Posterior cingulate gyrus (tissue), 11 donors: ENCODE measurements at places on chromosomes 2 and 18.
A peak's percentile ranks its signal among the peaks of the same experiment; 100 is the strongest.

GRCh38 chr2:200679535-200679934 lies 93.7 kb downstream of the AOX1 start:
- DNase-seq = no peak

DNA sequence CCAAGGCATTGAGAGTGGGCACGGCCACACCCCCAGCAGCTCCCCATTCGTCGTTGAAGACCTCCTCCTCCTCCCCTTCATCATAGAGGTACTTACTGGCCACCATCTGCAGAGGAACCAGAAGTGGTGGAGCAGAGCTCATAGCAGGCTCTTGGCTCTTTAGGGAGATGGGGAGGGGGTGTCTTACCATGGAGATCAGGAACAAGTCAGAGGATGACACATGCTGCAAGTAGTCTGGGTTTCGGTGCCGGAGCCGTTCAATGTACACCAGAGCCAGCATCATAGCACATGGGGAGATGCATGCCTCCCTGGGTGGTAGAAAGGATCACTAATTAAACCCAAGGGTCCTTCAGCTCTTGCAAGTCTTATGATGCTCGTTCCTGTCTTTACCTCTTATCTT lies 1.9 kb downstream of the CNPPD1 start:
- peak; percentile 48 for DNase-seq

DNA sequence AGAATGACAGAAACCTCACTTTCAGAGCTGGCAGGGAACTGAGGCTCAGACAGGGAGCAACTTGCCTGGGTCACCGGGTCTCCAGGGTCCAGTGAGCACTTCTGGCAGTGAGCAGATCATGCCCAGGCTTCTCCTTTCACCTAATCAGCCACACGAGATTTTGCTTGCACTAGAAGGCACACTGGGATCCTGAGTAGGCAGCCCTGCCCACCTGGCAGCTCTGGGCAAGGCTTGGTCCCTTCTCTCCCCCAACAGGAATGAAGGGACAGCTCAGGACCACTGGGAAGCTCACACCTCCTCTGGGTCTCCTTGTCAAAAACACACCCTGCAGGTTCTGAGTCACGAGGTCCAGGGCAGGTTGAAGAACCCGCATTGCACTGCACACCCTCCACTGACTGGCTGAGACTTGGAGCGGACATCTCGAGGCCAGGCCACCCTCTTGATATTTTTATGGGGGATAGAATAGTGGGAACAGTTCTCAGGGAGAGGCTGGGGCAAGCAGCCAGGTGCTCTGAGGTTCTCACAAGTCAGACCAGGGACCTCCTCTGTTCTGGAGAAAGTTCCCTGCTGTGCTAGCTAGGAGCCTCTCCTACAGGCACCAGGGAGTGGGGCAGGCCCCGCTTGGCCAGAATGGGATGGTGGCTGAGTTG lies 5.7 kb downstream of the MAL start:
- DNase-seq = no peak

- no peak for DNase-seq
Measured at GRCh38 chr2:62415019-62415431, 91.0 kb downstream of the TMEM17 start.

DNA sequence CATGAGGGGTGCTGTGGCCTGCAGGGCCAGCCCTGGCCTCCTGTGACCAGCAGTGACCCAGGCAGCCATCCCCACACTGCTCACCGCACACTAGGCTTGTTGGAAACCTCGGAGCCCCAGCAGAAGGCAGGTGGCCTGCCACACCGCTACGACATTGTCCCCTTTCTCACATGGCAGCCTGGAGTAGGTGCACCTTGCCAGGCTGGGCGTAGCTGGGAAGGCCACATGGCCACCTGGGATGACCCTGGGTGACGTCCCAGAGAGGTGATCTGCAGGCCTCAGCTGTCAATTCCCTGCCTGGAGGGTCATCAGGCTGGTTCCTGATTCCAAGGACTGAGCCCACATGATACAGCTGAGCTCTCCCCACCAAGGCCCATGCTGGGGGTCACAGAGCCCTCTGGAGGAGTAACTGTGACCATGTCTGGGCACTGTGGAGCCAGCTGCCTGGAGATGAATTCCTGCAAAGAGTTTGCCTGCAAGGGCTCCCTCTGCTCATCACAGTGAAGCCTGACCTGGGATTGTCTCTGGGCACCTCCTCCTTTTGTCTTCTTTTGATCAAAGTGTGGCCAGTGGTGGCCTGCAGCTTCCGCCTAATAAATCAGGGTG lies 119.6 kb upstream of the OTOS start:
- DNase-seq = no peak

DNA sequence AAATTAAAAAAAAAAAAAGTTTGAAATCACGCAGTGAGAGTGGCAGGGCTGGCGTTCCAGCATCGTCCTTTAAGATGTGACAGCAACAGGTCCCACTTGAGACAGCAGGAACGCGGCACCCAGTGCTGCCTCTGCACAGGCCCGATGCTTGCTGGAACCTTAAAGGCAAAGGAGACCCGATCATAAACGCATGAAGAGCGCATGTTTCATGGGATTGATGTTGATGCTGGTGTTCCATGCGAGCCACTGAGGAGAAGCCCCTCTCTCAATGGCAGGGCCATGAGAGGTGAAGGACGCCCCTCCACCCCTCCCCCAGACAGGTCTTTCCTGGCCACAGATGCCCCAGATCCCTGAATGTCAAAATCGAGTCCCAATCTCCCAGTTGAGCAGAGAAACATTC lies 17.9 kb upstream of the ALPI start:
- DNase-seq = no peak
